Mesenteric fat pad (tissue), 1 donor: ENCODE measurements at places on chromosomes 2 and 18. TPM values are rescaled to one million over a fixed set of nuclear protein-coding genes. Genes with fewer than 3 reads are reported as not detected.

GRCh38 chr2:160453111-160453820, 40.3 kb downstream of the RBMS1 start:
- DNase-seq, result no peak

- DNase-seq, result peak; percentile 64
These were observed 96.0 kb downstream of the ACKR3 start for GRCh38 chr2:236665572-236666118.

CCDC102B gene
- total RNA-seq, result 10.7 TPM

DNA sequence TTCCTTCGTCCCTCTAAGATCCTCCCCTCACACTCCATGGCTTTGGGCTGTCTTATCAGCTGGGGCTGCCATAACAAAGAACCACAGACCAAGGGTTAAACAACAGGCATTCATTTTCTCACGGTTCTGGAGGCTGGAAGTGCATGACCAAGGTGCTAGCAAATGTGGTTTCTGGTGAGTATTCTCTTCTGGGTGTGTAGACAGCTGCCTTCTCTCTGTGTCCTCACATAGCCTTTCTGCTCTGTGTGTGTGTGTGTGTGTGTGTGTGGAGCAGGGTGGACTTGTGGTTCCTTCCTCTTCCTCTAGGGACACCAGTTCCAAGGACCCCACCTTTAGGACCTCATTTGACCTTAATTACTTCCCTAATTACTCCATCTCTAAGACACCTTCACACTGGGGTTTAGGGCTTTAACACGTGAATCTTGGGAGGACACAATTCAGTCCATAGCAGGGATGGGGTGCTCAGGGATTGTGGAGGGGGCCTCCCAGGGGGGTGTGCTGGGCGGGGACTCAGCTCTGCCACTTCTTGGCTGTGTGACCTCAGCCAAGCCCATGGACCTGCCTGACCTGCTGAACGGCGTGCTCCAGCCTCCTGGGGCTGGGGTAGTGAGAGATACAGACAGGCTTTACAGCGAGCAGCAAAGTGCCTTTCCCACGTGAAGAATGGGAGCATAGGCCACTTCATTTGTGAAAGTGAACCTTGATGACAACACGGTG, 38.0 kb downstream of the ACKR3 start:
- no peak for DNase-seq

DNA sequence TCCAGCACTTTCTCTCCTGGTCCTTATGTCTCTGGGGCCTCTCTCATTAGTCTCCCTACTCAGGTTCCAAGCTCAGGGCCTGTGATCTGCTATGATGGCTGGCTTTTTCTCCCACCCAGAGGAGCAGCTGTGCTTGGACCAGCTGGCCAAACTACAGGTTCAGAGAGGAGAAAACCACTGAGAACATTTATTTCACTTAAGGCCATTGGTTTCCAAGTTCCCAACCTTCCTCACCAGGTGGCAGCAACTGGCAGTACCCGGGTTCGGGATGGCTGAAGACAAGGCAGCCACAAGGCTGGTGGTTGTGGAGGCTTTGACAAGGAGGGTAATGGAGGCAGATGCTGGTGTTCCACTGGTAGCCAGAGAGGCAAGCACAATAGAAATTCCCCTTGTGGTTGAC, 29.9 kb upstream of the SELENOI start:
- no peak for DNase-seq

WDCP gene
- 7.2 TPM for total RNA-seq

- DNase-seq, result no peak
These were observed 391.0 kb downstream of the TMX3 start for GRCh38 chr18:68323921-68324320.

GRCh38 chr2:100831831-100832230, 11.9 kb downstream of the NPAS2 start:
- DNase-seq, result no peak

DNA sequence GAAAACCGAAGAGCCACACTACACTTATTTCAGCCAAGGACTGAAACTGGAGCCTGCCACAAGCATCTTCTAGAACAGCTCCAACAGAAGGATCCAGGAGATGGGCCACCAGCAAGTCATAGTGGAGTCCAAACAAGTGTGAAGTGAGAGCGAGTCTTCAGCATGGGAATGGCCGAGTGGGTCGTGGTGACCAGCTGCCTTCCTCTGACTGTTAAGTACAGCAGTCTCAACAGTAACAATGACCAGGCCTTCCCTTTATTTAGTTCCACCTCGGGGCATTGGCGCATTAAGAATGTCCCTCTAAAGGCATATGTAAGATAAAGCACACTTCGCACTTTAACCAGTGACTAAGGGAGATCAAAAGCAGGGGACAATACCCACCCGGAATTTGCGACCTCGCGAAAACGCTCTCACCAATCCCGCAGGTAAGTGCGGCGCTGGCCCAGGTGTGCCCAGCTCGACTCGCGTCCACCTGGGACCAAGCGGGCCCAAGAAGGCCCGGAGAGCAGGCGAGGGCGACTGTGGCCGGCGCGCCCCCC, 1.1 kb downstream of the L3MBTL4 start:
- DNase-seq, result no peak

NEB gene
- total RNA-seq, result 0.64 TPM

LOXHD1 gene
- total RNA-seq, result 2.3 TPM

DNA sequence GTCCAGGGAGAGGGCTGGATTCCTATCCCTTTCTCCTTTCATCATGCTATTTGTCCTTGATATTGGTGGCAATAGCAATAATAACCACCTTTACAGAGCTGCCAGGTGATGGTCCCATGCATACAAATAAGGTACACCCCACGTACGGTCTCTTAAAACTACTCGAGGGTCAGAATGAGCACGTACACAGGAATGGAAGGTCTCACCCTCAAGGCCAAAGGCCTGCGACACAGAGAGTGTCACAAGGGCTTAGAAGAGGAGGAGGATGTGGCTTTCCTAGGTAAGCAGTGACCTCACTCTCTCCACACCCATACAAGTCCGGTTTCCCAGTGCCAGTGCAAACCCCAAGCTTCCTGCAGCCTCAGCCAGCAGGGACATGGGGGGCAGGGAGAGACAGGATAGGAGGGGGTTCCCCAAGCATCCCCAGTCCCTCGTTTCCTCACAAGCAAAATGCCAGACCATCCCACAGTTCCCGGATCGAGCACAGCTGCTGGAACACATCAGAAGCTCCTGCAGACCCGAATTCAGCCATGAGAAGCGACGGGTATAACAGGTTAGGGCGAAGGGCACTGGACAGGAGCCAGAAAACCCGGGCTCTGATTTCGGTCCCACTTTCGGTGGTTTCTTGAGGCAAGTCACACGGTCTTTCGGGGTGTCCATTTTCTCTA, 49.2 kb downstream of the PLB1 start:
- DNase-seq, result no peak

- DNase-seq, result no peak
These were observed 923.8 kb downstream of the LRP1B start for GRCh38 chr2:141207036-141207385.
